Liver (tissue), 10 donors: ENCODE measurements at places on chromosomes 4 and X. TPM values are rescaled to one million over a fixed set of nuclear protein-coding genes. Genes with fewer than 3 reads are reported as not detected.

DNA sequence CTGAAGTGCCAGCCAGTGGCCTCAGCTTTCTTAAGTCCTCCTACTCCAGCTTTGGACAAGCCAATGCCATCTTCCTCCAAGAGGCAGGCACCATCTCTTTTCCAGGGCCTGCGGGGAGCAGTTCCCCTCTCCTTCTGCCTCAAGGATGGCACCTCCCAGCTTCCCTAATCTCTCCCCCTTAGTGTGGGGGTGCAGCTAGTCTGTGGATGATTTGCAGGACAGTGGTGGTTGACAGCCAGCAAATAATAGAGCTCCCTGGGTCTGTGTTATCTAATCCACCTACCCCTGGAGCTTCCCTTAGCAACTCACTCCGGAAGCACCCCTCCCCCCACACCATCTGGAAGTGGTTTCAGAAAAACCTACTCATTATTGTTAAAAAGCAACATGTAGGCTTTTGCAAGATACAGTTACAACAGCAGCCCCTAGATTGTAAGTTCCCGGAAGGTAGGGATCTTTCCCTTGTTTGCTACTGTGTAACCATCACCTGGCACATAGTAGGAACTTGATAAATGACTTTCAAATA, 247.1 kb downstream of the BCOR start:
- no peak for DNase-seq

DNA sequence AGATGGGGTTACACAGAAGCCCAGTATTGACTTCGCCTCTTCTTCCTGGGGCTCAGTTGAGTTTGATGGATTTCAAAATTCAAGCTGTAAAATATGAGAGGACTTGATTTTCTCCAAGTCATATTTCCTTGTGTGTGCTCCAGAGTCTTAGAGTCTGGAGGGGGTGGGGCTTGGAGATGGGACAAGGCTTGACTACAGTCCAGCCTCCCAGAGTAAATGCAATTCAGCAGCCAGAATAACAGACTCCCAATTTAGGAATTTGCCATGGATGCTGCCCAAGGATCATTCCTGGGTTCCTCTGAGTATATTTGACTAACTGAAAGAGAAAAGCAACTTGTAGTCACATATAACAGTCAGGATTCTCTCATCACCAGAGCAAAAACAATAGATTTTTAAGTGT, 53.7 kb upstream of the RBPJ start:
- DNase-seq, result no peak

Gene ANKRD50
- polyA plus RNA-seq, result 3.1 TPM

Gene TCP11X2
- polyA plus RNA-seq, result not detected
